ENCODE measurements at places on chromosomes 1 and 21. TPM values are rescaled to one million over a fixed set of nuclear protein-coding genes. Genes with fewer than 3 reads are reported as not detected.

Gene CD247
- total RNA-seq = not detected

Gene SLC22A15
- total RNA-seq = 3.0 TPM

Gene RYR2
- not detected for total RNA-seq

Gene KRTAP7-1
- total RNA-seq = not detected

Gene SLFNL1
- total RNA-seq = 0.35 TPM

Gene CELA2B
- total RNA-seq = not detected

Gene PLCH2
- not detected for total RNA-seq

Gene HIVEP3
- 3.8 TPM for total RNA-seq

Gene IGSF21
- not detected for total RNA-seq

Gene PSEN2
- 30.0 TPM for total RNA-seq

Gene CLDN19
- not detected for total RNA-seq

Gene ESPN
- total RNA-seq = not detected

Gene PPP2R5A
- total RNA-seq = 13.5 TPM

Gene KRTAP19-3
- not detected for total RNA-seq

Gene KLHL12
- 27.1 TPM for total RNA-seq

Gene F3
- total RNA-seq = 7.5 TPM

Gene GNAT2
- total RNA-seq = not detected

Gene FAAP20
- 5.4 TPM for total RNA-seq

Gene PLA2G2F
- total RNA-seq = not detected

Gene LCE3D
- total RNA-seq = not detected

Gene TMPRSS15
- not detected for total RNA-seq

Gene GFI1
- total RNA-seq = 0.38 TPM

Gene SH3BGRL3
- total RNA-seq = 34.2 TPM

Gene MDM4
- 15.8 TPM for total RNA-seq
